ENCODE measurements at places on chromosomes 16 and 17. TPM values are rescaled to one million over a fixed set of nuclear protein-coding genes. Genes with fewer than 3 reads are reported as not detected.

The OR4D1 gene
- polyA plus RNA-seq = 0.10 TPM

- DNase-seq = no peak
Measured at GRCh38 chr17:71395901-71396300, 724.9 kb upstream of the SOX9 start.

DNA sequence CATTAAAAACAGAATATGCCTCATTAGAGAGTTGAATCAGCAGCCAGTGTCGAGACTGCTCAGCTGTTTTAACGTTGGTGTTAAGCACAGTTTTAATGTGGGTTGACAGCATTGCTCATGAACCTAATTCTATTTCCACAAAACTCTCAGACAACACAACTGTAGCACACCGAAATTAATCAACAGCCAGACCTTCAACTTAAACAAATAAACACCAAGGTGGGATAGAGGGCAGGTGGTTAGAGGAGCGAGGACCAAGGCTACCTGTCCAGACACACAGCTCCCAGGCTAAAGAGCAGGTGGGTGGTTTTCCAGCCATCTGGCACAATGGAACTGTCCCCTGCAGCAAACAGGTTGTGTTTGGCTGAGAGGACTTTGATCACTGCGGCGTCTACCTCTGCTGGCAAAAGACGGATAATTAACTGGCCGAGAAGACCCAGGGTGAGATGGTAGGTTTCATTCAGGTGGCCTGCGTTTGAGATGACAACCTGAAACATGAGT is 69.6 kb upstream of the ATP2A3 start:
- peak; percentile 1 for DNase-seq

DNA sequence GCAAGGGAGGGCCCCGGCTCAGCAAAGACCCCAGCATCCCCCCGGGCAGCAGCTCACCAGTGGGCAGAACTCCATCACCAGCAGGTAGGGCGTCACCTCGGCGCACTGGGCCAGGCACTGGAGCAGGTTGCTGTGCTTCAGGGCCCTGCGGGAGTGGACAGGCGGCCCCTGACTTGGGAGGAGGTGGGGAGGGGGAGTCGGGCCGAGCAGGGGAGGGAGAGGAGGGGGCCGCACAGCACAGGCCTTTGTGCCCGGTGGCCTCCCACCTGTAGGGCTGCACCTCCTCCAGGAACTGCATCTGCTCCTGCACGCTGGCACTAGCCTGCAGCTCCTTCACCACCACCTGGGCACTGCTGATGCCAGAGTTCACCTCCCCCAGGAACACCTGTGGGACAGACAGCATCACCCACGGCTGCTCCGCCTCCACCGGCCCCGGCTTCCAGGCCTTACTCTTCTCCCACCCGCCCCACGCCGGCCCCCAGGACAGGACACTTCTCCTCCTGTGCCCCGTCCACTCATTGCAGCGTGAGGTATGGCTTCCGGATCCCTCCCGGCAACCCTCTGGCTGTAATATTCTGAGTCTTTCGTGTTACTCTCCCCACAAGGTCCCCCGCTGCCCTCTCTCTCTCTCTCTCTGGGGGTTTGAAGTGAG is 37.7 kb upstream of the PVALEF start:
- no peak for DNase-seq

DNA sequence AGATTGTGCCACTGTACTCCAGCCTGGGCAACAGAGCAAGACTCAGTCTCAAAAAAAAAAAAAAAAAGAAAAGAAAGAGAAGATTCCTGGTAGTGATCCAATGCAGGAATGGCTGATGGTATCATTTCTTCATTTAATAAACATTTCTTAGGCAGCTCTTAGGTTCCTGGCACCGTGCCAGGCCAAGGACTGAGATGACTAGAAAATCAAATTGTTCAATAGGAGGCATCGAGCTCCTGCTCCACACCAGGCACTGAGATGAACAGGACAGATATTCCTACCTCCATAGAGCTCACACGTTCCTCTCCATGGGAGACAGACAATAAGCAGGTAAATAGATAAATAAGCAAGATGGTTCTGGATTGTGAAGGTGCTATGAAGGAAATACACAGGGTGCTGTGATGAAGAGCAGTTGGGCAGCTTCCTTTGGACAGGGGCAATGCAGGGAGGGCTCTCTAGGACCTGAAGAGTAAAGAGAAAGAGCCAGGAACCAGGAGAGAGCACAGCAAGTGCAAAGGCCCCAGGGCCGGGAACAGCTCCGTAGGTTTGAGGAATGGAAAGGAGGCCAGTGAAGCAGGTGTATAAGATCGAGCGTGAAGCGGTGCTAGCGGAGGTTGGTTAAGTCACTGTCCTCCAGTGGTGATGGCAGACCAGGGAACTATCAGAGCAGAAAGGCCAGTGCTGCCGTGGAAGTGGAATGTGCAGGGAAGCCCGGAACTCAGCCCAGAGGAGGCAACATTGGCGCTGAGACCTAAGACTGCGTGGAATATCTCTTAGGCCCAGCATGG is 26.5 kb upstream of the CRHR1 start:
- no peak for DNase-seq

DNA sequence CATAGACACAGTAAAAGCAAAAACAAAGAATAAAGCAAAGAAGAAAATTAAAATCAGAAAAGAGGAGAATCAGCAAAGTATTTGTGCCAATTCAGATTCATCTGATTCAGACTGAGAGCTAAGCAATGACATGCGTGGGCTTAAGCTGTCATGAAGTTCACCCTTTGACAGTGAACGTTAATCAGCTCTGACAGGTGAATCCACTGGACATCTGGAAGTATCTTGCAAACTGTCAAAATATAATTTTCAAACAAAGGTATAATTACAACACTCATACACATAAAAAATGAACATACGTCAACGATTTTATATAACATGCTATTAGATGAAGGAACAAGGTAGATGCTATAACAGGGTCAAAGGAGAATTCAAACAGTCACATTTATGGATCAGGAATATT is 596.3 kb upstream of the SALL1 start:
- DNase-seq = no peak

DNA sequence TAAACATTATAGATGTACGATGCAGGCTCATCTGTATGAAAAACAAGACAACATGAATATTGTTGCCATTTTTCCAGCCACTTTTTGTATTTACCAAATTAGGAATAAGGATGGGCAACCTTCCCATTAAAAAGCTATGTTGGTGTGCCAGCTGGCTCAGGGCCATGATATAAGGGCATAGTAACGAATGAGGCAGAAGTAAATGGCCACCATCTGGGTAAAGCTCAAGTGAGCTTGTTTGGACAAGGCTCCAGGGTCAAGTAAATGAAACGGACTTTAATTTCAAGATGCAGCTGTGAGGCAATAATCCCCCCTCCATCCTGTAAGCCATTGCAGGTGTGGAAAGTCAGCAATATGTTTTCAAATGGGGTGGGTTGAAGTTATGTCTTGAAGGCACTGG is 930.9 kb upstream of the CDH8 start:
- no peak for DNase-seq

GRCh38 chr17:57746221-57746620 is 1.1 kb upstream of the CCDC182 start:
- no peak for DNase-seq
